ENCODE measurements at places on chromosomes 6 and 20.
A peak's percentile ranks its signal among the peaks of the same experiment; 100 is the strongest.

DNA sequence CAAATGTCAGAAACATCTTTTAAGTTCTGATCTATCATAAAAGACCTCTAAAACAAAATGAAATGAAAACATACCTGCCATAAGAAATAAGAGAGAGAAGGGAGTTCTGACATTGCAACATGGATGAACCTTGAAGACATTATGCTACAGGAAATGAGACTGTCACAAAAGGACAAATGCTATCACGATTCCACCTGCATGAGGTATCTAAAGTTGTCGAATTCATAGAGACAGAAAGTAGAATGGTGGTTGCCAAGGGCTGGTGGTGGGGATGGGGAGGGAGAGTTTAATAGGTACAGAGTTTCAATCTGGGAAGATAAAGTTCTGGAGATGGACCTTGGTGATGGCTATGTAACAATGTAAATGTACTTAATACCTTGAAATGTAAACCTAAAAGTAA, 3.3 kb downstream of the EZR start:
- DNase-seq = no peak

DNA sequence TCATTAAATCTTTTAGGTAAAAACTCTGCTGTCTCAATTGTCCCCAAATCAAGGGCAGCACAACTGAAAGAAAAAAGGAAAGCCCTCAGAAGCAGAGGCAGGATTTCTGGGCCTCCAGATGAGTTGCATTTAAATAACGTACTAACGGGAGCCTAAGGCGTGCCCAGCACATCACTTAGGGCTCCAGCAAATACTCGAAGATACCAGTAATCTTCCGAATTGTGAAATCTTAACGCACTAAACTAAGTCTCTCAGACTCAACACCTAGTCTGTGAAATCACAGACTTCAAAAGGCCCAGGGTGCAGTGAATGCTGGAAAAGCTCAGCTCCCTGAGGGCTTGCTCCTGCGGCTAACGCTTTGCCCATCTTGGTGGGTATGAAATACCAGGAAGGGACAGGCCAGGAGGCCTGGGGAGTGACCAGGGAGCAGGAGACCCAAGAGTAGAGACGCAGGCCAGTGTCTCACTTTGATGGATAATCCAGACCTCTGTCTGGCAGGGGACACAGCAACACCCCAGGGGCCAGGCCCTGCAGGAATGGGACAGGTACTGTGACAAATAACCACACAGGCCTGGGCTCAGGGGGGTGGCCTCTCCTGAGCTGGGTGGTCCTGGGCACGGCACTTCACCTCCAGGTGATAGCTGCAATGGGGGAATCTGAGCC, 36.4 kb downstream of the RRBP1 start:
- no peak for DNase-seq

GRCh38 chr20:408843-409696, 971 bp downstream of the RBCK1 start:
- no peak for DNase-seq

DNA sequence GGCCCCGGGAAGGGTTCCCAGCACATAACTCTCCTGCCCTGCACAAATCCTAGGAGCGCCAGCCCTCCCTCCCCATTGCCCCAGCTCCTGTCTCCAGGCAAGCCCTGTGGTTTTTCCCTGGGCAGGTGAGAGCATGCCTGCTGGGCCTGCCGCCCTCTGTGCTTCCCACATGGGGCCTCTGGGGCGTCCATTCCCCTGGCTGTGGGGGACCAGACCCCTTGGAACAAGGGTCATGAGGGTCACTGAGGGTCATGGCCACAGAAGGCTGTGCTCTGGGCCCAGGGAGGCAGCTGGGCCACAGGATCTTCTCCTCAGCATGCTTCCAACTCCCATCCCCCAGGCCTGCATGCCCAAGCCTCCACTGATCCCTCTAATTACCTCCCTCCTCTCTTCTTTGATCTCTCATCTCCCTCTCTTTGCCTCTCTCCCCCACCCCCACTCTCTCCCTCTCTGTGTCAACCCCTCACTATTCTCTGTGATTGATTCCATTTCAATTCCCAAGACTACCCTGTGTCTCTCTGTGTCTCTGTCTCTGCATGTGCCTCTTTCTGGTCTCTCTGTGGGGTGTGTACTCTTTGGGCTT, 6.1 kb downstream of the MDFI start:
- peak; percentile 75 for DNase-seq

GRCh38 chr6:85458184-85458583, 8.3 kb downstream of the NT5E start:
- no peak for DNase-seq
